ENCODE measurements at places on chromosomes 7 and 10.

DNA sequence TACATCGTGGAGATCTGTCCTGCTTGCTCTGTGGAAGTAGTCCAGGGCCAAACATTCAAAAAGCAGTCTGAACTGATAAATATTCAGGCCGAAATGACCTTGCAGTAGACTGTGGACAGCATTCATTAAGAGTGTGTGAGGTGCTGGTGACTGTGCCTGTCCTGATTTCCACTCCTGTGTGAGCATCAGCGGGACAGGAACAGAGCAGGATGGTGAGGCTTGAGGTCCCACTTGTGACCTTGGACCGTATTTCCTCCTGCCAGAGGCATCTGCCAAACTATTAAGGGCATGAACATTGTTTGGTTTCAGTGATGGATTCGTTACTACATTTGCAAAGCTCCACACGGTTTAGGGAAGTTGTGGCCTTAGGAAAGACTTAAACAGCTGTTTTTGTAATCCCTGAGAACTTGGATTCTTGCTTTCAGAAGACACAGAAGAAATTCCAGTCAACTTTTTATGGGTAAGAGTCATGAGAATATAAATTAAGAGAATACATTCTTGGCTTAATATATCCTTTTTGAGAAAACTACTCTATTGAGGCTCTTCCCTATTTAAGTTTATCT, 32.8 kb downstream of the CCNY start:
- DNase-seq, result no peak

- DNase-seq, result no peak
Measured at GRCh38 chr7:20828947-20829346, 42.3 kb upstream of the SP8 start.

GRCh38 chr10:110411047-110411410, 86.7 kb upstream of the DUSP5 start:
- no peak for DNase-seq

DNA sequence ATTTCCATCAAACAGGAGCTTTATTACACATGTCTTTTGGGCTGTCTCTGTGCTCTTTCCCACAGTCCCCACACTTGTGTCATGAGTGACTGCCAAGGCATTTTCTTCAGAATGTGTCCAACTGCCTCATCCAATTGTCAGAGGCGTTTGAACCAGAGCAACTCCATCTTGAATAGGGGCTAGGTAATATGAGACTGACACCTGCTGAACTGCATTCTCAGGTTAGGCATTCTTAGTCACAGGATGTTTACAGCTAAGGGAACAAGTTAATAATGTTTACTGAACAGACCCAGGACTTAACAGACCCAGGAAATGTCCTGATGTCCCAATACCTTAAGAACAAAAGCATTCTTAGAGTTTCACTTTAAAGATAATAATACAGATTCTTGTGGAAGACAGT, 595.5 kb downstream of the REEP3 start:
- no peak for DNase-seq

DNA sequence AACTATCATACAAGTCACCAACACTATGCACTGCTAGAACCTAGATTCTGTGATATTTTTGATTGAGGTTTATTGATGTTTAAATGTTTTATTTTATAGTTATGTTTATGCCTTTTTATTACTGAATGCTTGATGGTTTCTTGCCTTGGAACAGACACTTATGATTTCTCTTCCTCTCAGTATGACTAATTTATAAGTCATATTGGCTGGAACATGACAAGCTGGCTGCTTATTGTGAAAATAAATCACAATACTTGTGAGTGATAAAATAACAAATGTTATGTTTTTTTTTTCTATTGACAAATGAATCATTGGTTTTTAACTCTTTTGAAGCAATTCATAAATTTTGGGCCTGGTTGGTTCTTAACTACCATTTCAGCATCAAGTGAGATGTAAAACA, 142.0 kb upstream of the MALRD1 start:
- DNase-seq, result no peak

DNA sequence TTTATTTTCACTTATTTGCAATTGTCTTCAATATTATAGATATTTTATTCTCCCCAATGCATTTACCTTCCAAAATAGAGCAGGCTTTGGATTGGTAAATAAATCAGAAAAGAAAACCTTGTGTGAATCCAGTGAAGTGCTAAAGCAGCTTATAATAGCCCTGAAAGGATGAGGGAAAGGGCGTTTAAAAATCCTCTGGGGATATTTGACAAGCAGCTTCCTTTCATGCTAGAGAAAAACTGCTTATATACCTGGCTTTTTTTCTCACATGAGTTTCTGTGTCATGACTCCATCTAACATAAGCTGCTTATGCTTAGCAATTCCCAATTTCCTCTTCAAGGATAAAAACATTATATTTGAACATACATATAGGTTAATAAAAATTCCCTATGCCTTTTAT, 221.6 kb upstream of the SEMA3E start:
- DNase-seq, result no peak

GRCh38 chr7:138515001-138515528, 55.0 kb downstream of the TRIM24 start:
- no peak for DNase-seq

- no peak for DNase-seq
Measured at GRCh38 chr7:123746931-123747488, 1.8 kb downstream of the WASL start.

DNA sequence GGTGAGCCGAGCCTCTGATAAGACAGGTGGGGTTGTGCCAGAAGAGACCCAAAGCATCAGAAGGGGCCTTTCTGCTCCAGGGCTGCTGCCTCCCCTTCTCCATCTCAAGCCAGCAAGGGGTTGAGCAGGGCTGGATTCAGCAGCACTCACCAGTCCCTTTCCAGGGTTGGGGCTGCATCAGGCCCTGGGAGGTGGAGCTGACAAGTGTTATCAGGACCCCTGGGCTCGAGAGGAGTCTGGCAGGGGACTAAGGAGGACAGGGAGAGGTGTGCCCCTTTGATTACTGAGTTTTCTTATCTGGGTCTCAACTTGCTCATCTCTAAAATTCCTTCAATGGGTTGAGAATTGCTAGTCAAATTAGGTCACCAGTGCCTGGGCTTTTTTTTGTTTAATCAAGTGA, 17.8 kb downstream of the ARHGAP22 start:
- DNase-seq, result no peak

DNA sequence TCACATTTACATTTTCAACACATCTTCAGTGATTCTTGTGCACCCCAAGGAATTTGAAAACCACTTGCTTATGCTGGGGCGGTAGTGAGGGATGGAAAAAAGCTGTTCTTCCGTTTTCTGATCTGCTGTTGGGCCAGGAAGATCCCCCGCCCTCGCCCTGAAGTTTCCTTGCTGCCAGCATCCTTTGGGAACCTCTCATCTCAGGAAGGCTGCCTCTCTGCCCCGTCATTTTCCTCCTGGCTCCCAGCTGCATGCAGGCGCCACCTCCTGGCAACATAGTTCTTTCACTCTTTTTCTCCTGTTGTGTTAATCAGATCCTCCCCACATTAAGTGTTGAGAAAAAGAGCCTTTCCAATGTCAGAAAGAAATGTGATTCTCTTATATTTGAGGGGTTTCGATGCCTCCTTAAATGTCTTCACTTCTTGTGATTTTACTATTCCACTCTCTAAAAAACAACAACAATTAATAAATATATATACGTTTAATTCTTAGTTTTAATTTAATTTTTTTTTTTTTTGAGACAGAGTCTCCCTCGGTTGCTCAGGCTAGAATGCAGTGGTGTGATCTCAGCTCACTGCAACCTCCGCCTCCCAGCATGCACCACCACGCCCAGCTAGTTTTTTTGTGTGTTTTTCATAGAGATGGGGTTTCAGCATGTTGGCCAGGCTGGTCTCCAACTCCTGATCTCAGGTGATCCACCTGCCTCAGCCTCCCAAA, 122.9 kb downstream of the RALA start:
- peak; percentile 75 for DNase-seq

- DNase-seq, result no peak
Measured at GRCh38 chr10:126012485-126012884, 116.1 kb downstream of the FANK1 start.

GRCh38 chr10:79111846-79112614, 43.3 kb downstream of the ZMIZ1 start:
- no peak for DNase-seq

- no peak for DNase-seq
Measured at GRCh38 chr7:101557421-101557820, 71.7 kb downstream of the MYL10 start.

GRCh38 chr10:110509560-110509959, 11.9 kb downstream of the DUSP5 start:
- DNase-seq, result no peak

- DNase-seq, result no peak
Measured at GRCh38 chr10:17024461-17024860, 105.2 kb downstream of the CUBN start.

DNA sequence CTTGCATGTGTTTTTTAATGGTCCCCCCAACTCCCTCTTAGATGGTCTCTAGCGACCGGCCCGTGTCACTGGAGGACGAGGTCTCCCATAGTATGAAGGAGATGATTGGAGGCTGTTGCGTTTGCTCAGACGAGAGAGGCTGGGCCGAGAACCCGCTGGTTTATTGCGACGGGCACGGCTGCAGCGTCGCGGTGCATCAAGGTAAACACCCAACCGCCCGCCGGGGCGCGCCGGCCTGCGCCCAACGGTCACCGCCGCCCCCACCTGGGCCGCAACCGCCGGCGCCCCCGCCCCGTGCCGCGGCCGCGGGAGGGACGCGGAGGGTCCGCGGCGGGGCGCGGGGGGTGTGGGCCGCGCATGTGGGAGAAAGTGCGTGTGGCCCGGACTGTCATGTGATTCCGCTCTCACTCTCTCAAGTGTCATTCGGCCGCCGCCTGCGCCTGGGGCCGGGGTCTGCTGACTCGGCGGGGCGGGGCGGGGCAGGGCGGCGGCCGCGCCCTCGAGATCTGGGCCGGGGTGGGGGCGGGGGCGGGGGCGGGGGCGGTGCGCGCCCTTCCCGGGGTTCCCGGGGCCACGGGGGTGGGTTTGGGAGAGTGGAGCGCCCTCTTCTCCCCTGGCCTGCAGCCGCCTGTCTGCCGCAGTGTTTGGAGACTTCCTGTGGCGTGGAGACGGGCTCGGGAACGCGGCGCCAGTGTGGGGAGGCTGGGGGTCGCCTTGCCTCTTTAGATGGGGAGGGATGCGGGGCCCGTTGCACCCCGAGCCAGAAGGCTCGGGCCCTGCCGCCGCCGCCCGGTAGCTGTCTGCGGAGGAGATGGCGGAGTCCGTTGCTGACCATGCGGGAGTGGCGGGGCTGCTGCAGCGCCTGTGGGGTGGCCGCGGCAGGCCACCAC, 817 bp downstream of the MLLT10 start:
- no peak for DNase-seq

GRCh38 chr7:83806538-83806937, 157.6 kb upstream of the SEMA3E start:
- DNase-seq, result no peak

- DNase-seq, result no peak
Measured at GRCh38 chr7:121558288-121558687, 162.2 kb upstream of the FAM3C start.

Data from fibroblast of skin of left quadriceps (primary cell).